ENCODE measurements at places on chromosomes 16 and 17. TPM values are rescaled to one million over a fixed set of nuclear protein-coding genes. Genes with fewer than 3 reads are reported as not detected.

Gene IL17C
- 0.37 TPM for total RNA-seq

Gene PPY
- not detected for total RNA-seq

Gene FAM117A
- 23.5 TPM for total RNA-seq

Gene FOXO3B
- 5.8 TPM for total RNA-seq

Gene C16orf54
- total RNA-seq: 64.3 TPM

Gene CD300LF
- total RNA-seq: not detected

Gene TMC5
- not detected for total RNA-seq

Gene TBC1D3
- not detected for total RNA-seq

Gene FZD2
- total RNA-seq: 0.29 TPM

Gene INCA1
- total RNA-seq: 0.29 TPM

Gene SLC16A13
- 14.8 TPM for total RNA-seq

Gene MARVELD3
- total RNA-seq: not detected

Gene FAAP100
- total RNA-seq: 39.2 TPM

Gene ADGRG3
- not detected for total RNA-seq

Gene ZC3H7A
- 58.9 TPM for total RNA-seq

Gene PYCARD
- total RNA-seq: 97.7 TPM

Gene DNAI2
- total RNA-seq: 0.84 TPM

Gene PRSS21
- total RNA-seq: 6.0 TPM

Gene P2RX5
- 7.8 TPM for total RNA-seq

Measured in activated CD8-positive, alpha-beta T cell treated with anti-CD3 and anti-CD28 coated beads, Interleukin-2, amount 10 ng/mL, durations not matched to agents 7 days and 5 days (primary cell).